ENCODE measurements at places on chromosomes 4 and X.

- no peak for DNase-seq
Measured at GRCh38 chrX:10296576-10296975, 139.8 kb downstream of the CLCN4 start.

DNA sequence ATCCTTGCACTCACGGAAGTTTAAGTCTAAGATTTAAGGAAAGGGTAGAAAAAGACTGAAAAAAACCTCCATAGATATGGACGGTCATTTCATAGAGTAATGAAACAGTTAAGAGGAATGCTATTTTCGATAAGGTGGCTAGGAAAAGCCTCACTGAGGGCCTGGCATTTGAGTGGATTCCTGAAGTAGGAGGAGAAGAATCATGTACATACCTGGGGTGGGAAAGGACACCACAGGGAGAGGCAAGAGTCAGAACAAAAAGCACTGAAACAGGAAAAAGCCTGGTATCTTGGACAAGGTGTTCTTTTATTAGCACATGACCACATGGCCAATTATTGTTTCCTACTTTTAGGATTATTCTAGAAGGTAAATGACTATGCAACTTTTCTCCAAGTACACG is 547.2 kb upstream of the DIPK2B start:
- no peak for DNase-seq

DNA sequence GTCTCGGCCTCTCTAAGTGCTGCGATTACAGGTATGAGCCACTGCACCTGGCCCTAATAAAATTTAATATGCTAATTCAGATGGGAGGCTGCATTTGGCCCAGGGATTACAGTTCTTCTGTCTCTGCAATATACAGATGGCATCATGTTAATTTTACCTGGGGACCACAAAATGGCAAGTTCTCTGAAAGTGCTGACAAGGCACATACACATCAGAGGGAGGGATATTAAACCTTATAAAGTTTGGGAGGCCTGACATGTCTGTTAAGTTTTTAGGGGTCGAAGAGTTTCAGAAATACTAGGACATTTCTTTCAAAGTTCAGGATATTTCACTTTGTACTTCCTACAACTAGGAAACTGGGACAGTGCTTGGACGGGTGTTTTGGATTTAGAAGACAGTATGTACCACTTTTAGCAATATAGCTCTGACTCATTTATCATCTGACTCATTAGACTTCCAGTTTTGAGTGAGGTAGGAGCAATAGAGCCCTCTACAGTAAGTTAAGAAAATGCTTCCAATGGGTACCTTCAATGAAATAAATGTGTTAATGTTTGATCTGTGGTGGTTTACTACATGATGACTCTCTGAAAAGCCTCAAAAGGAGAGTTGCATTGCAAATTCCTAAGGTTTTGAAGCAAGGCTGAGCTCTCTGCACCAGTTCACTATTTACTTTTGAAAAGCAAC is 981.0 kb upstream of the HS3ST1 start:
- no peak for DNase-seq

DNA sequence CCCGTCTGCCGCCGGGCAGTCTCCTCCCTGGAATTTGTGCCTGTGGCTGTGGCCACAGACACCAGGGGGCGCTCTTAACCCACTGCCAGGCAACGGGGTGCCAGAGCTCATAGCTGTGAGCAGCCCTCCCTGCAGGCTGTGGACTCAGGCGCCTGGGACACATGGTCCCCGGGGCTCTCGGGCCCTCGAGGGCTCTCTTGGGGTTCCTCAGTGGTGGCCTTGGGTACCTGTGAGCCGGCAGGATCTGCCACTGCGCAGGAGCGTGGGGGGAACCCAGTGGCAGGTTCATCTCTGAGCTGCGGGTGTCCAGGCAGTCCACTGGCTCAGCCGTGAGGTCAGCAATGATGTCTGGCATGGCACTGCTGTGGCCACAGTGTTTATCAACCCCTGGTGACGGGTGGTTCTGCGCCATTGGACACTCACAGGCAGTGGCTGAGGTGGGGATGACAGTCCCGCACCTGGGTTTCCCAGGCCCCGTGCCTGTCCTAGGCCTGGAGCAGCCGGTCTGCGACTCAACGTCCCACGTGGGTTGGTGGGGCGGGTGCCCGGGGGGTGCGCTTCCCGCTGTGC is 37.2 kb downstream of the PCGF3 start:
- DNase-seq: no peak

- DNase-seq: no peak
Measured at GRCh38 chr4:20532871-20533870, 167.1 kb upstream of the PACRGL start.

- DNase-seq: no peak
Measured at GRCh38 chrX:48030237-48030636, 23.4 kb downstream of the SPACA5 start.

Data from esophagus squamous epithelium (tissue), 5 donors.